ENCODE measurements at places on chromosomes 6 and 20. TPM values are rescaled to one million over a fixed set of nuclear protein-coding genes. Genes with fewer than 3 reads are reported as not detected.
A peak's percentile ranks its signal among the peaks of the same experiment; 100 is the strongest.

- no peak for DNase-seq
These were observed 43.4 kb downstream of the HIVEP2 start for GRCh38 chr6:142901611-142902010.

The BHLHE23 gene
- total RNA-seq, result not detected

The R3HDML gene
- total RNA-seq, result not detected

DNA sequence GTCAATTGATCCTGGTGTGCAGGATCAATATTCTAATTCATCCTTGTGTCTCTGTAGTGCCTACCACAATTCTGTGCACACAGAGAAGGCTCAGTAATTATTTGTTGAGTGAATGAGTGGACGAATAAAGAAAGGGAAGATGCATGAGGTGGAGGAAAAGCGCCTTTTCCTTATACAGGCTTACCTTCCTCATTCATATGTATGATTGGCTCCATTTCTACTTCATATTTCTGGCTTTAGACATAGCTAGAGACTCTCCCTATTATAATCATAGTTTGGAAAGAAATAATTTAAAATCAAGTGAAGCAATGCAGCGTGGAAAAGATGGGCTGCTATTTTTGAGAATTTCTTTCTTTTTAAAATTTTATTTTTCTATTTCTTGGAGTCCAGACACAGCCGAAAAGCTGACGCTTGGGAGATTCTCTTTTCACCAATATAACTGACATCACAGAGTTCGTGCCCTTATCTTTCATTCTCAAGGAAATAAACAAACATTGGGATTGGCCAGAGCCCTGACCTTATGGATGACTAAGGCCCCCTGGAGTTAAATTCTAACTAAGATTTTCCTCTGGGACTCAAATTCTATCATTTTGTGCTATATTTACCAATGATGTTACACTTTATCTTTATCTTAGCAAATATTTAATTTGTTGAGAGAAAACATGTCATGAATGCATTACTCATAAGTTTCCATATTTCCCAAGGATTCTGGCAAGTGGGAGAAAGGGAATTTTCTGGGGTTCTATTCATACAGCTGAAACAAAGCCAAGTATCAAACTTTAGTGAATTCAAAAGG, 48.1 kb downstream of the PRL start:
- no peak for DNase-seq

The LCA5 gene
- total RNA-seq, result 4.7 TPM

DNA sequence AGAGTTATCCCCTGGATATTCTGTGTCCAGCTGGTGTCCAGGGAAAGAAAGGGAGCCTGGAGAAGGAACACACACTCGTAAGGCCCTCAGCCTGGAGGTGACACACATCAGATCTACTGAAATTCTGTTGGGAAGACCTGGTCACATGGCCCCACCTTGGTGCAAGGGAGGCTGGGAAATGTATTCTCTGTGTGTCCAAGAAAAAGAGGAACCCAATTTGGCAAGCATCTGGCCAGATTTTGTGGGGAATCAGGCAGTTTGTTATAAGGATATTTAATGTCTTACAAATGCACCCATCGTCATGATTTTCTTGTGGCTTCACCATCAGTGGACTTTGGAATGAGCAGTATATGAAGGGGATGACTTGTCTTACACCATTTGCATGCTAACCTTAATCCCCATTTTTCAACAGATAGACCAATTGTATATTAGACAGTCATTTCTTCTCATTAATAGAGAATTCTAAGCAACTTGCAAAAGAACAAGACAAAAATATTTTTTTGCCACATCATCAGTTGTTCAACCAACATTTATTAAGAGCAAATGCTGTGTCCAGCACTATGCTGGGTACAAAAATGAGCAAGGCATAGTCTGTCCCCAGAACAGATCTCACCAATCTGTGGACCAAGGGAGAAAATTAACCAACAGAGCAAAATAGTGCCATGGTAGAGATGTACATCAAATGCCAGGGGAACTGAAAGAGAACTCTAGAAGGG, 59.7 kb downstream of the ISM1 start:
- no peak for DNase-seq

- no peak for DNase-seq
These were observed 1294.9 kb upstream of the CITED2 start for GRCh38 chr6:140669321-140669720.

DNA sequence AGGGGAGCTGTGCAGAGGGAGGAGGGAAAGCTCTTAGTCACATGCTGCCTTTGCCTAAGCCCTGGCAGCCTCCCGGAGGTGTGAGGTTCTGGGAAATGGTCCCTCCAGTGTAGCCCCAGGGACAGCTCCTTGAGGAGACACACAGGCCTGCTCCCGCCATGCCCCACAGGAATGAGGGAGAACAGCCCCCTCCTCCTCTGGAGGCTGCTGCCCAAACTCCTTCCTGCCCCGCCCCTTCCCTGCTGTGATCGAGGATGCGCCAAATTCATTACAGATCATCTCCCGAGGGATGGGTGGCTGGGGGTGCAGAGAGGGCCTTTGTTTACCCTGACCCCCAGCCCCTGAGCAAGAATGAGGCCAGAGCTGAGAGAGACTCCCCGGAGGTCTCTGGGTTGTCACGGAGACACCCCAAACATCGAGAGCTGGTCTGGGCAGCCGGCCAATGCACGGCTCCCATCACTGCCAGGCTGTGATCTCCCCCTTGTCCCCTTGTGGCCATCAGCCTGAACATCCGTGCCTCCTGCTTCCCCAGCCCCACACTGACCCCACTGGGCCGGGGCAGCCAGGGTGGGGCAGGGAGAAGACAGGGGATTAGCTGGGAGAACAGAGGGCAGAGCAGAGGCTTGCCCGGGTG, 8.4 kb downstream of the CYP21A2 start:
- DNase-seq, result no peak

DNA sequence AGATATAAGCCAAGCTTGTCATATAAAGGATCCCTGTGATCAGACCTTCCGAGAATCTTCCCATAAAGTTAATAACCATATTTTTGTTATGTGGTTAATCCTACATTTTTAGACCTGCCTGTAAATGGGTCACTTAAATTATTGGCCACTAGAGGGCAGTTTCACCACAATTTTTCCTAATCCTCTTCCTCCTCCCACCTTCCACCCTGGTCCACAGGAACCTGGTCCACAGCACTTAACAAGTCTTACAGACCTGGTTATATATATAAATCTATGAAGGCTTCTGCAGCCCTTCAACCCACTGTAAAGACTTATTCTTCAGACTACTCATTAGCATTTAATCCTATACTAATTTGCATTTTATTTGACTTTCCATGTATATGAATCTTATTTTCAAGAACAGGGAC, 28.3 kb downstream of the MRS2 start:
- peak; percentile 12 for DNase-seq

GRCh38 chr6:6820641-6821238, 232.2 kb downstream of the LY86 start:
- no peak for DNase-seq

DNA sequence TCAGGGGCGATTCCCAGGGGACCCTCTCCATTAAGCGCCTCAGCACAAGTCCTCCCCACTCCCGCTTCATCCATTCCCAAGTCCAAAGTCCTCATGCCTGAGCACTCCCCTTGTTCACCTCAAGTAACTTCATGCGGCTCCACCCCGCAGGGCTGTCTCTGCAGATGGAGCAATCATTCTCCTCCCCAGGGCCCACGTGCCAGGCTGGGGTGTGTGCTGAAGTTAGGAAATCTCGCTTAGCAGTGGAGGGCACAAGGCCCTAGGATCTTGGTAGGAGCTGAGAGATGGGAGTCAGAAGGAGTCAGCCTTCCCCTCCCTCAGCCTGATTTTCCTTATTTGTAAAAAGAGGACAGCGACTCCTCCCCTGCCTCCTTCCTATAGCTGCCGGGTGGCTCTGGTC, 3.5 kb downstream of the TGM3 start:
- no peak for DNase-seq

The C6orf15 gene
- total RNA-seq, result not detected

The PLEKHG1 gene
- 27.6 TPM for total RNA-seq

Data from neural crest cell (in vitro differentiated cells).